Activated CD8-positive, alpha-beta memory T cell treated with anti-CD3 and anti-CD28 coated beads for 4 hours (primary cell): ENCODE measurements at places on chromosomes 5 and 9.

GRCh38 chr5:23740029-23740428, 232.6 kb downstream of the PRDM9 start:
- no peak for DNase-seq

- DNase-seq: no peak
Measured at GRCh38 chr5:141398608-141399007, 861 bp downstream of the PCDHGB5 start.

- DNase-seq: no peak
Measured at GRCh38 chr9:70120834-70121510, 77.3 kb downstream of the MAMDC2 start.

- no peak for DNase-seq
Measured at GRCh38 chr9:100587375-100587774, 9.5 kb downstream of the CAVIN4 start.

DNA sequence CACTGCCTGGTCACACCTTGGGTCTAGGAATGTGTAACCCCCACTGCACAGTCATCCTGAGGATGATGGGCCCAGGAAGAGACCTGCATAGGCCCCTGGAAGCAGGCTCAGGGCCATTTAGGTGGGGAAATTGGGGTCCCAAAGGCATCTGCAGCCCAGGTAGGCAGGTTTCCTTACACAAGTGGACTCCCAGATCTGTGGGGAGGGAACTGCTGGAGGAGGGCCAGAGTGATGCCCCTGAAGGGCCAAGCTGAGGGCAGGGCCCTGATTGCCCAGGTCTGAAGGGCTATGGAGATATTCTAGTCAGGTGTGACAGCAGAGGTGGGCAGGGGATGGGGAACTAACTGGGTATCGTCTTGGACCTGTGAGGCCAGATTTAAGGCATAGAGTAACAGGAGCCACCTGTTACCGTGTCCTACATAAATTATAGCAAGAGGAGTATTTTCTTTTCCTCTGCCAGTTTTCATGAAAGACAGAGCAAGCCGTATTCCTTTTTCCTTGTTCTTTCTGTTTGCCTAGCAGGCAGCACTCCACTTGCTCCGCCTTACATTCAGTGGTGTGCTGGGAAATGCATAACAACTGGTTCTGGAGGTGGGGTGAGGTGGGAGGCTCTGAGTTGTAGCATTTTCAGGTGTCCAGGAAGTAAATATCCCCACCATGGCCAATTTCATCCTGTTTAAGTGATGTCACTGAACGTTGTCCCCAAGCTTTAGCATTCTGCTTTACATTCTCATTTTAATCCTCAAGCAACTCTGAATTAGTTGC, 41.3 kb downstream of the PPARGC1B start:
- no peak for DNase-seq

DNA sequence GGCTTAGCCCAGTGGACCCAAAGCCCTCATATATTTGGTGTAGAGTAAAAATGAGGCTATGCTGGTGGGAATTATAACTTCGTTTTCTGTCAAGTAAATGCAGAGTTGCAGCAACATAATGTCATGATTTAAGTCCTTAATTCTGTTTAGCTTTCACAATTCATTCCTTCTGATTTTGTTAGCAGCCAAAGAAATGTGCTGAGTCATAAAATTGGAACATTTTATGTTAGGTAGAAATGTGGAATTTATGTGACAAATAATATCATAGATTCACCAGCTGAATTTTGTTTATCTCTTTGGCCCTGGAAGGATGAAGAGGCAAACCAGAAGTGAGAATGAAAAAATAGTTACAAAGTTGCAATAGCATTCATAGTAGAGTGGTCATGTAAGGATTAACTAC, 247.0 kb downstream of the TRPM3 start:
- DNase-seq: no peak

DNA sequence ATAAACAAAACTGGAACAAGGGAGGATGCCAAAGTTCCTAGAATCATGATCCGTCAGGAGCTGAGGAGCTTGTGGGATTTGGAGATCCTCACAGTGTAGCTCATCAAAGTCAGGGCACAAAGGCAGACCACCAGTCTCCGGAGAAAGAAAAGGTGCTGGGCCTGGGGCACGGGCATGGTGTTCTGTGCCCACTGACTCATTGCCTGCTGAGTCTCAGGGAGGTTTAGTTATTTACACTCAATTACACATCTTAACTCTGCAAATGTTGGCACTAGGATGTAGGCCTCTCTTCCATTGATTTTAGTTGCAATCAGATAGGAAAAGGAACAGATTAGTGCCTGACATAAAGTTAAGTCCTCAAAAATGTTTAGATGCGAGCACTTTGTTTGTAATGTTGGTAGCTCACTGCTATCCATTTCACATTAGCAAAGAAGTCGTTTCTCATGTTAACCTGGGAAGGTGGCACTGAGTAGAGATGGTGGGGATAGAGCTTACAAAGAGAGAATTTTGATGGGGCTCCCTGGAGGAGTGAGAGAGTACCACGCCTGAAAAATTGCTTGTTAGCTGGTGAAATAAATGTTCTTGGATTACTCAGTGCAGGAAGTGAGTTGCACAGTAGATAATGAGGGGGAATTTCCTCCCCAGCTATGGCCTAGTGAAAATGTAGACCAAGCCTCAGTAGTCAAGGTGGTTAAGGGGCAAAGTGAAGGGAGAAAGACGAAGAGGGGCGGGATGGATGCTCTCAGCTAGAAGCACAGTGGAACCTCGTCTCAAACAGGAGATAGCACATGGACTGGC, 109.5 kb upstream of the CD180 start:
- DNase-seq: no peak

DNA sequence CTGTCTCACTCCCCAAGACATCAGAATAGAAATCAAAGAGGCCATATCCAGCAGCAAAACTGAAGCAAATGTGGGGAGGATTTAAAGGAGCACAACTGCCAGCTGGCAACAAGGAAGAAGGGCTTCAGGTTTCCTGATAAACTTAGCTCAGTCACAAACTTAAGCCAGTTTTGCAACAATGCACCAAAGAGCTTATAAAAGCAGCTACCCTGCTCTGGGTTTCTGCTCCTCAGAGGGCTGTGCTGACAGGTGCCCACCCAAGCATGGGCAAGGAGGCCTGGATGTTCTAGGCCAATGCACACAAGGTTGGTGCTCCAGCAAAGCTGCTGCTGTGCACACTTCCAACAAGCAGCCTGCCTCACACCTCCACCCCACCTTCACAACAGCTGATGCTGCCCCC, 132.9 kb downstream of the SIL1 start:
- DNase-seq: no peak

DNA sequence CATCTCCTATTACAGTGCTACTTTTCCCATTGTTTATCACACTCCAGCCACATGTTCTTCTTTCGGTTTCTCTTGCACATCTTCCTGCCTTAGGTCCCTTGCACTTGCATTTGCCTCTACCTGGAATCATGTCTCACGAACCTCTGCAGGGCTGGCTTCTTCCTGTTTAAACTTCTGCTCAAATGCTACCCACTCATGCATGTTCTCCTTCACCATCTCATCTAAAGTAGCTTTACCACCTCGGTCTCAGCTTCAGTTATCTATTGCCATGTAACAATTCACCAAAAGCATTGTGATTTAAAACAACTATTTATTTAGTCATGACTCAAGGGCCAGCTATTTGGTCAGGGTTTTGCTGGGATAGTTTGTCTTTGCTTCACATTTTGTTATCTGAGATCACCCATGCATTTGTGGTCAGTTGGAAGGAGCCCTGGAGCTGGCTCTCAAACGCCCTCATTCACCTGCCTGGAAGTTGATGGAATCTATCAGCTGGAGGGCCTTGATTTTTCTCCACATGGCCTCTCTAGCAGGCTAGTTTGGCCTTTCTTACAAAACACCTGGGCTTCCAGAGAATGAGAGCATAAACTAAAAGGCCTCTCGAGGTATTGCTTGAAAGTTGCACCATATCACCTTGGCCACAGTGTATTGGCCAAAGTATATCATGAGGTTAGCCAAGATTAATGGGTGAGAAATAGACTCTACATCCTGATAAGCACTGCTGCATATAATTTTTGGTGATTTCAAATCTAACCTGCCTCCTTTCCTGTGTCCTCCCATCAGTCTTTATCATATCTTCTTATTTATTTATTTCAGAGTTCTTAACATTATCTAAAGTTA, 21.4 kb downstream of the SPINK1 start:
- DNase-seq: no peak

GRCh38 chr5:93569300-93570160, 11.5 kb downstream of the NR2F1-AS1 start:
- no peak for DNase-seq

DNA sequence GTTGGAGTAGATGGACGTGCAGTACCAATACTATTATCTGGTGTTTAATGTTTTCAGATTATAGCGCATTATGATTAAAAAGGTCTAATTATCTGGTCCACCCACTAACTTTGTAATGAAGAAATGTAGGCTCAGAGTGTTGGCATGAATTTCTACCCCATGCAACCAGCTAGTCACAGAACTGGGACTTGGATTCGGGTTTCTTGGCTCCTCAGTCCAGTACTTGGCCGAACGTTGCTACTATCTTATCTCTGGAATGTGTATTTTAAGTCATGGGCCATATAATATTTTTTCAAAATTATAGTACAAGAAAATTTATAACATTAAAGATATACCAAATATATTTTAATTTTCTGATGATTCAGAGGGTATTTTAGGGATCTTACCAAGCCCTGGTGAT, 657.5 kb upstream of the DMAC1 start:
- no peak for DNase-seq

DNA sequence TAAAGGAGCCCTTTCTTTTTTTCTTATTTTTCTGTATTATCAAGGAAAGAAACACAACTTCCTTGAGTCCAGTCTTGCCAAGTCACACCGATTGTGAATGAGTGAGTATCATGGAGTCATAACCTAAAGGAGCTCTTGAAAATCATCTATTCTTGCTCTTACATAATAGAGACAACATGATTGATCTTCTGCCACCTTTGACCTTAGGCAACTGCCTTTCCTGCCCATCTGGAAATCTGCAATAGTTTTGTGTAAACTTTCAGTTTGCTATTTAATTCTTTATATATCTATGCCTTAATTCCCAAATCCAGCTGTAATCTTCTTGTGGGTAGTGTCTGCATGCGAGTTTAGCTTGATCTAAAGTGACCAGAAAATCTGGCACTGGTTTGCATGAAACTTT, 149.9 kb upstream of the FST start:
- no peak for DNase-seq

- no peak for DNase-seq
Measured at GRCh38 chr5:98906756-98907355, 22.0 kb downstream of the CHD1 start.
